GDM1 (cell line): ENCODE measurements at places on chromosomes 5 and 9.

- DNase-seq = no peak
Observed at GRCh38 chr9:36211510-36211909, 20.8 kb downstream of the CLTA start.

- no peak for DNase-seq
Observed at GRCh38 chr5:54476682-54477081, 21.2 kb downstream of the HSPB3 start.

GRCh38 chr5:142059304-142059940 is 46.6 kb upstream of the GNPDA1 start:
- peak; percentile 10 for DNase-seq

DNA sequence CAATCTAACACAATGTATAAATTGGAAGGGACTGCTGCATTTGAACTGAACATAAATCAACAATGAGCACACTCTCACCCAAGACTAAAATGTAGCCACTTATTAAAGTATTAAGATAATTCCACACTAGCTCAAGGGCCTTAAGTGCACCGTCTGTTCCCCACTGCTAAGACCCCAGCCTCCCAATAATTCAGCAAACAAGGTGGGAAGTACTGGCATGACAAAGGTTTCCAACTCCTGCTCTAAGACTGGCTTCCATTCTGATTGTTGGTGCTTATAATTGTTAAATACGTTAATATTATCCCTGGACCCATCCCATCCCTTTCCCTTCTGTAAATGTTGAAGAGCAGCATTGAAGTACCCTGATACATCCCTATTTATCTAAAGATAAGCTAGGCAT is 636.7 kb downstream of the NR2F1-AS1 start:
- DNase-seq = no peak

- no peak for DNase-seq
Observed at GRCh38 chr9:99023231-99023630, 79.5 kb downstream of the COL15A1 start.

GRCh38 chr9:79268806-79269205 is 303.0 kb upstream of the TLE4 start:
- no peak for DNase-seq

DNA sequence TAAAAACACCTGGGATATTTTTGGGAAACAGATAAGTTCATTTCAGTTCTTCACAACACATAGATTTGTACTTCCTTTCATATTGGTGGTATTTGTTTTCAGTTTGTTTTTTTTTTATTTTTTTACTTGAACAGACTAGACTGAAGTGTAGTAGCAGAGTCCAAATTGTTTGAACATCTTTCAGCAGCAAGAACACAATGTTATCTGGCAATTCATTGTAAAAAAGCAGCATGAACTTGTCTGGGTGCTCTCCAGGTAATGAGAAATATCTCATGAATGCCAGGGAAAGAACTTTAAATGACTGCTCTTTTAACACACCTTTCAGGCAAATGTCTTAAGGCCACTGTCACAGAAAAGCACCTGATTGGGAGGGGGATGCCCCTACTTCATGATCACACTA is 113.4 kb downstream of the ARL15 start:
- DNase-seq = no peak

- no peak for DNase-seq
Observed at GRCh38 chr5:107770051-107770450, 99.3 kb upstream of the EFNA5 start.

- no peak for DNase-seq
Observed at GRCh38 chr9:125121146-125121545, 22.2 kb downstream of the SCAI start.

GRCh38 chr9:35552837-35553236 is 52.2 kb upstream of the TESK1 start:
- DNase-seq = no peak

- no peak for DNase-seq
Observed at GRCh38 chr5:38468202-38468673, 88.2 kb downstream of the LIFR start.

DNA sequence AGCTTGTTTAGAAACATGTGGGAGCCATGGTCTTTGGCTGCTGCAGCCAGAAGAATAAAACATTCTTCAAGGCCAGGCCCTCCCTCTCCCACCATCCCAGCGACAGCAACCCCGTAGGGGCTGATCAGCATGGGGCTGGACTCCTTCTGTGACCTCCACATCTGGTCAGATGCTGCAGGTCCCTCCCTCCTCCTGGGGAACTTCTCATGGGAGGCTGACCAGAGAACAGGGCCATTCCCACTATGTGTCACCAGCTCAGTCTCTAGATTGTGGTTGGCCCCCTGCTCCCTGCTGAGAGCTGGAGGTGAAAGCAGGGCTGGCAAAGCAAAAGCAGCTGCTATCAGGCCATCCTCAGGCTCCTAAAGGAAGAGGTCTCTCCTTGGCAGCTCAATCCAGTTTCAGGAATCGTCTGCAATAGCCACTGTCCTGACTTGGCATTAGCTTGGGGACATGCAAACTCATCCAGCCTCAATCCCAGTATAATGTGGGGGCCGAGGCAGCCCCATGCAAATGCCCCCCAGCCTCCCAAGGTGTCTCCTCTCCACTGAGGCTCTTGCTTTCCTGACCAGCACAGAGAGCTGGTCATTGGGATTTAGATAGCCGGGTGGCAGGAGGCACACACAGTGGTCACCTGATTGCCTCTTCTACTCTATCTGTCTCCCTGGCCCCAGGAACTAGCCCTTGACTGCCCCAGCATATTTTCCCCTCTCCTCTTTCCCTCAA is 81.5 kb downstream of the NRG2 start:
- no peak for DNase-seq

- no peak for DNase-seq
Observed at GRCh38 chr5:171143171-171143570, 165.9 kb upstream of the TLX3 start.

DNA sequence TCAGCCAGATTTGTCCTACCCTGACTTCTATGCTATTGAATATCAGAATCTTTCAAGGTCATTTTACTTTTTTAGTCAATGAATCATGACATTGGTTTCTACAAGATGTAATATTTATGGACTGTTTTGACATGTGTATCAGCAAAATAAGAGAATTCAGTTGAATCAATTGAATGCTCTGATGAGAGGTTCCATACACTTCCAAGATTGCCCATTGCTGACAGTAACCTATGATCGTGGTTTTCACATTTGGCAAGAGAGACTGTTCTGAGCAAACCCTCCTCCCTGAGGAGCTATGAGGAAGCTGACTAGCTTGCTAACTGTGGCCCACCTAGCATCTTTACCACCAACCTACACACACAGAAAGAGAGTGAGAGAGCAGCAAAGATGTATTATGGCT is 56.7 kb upstream of the FST start:
- DNase-seq = no peak

DNA sequence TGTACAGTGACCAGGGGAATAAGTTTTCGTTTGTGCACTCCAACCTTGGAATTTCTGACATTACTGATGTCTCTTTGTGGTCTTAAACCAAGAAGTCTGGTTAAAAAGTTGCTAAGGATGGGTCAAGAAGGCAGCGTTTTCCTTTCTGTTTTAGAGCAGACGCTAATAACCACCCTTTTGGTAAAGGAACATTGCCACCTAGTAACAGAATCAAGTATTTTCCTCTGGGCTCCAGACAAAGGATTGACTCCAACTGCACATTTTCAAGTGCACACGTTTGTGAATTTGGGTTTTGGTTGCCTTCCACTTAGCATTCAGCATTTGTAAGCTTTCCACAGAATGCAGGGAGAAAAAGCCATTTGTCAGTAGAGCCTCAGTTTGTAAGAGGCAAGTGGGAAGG is 22.2 kb upstream of the CEP78 start:
- peak; percentile 4 for DNase-seq

GRCh38 chr5:108093186-108093585 is 288.7 kb downstream of the FBXL17 start:
- DNase-seq = no peak

- no peak for DNase-seq
Observed at GRCh38 chr5:180097926-180098325, 26.4 kb upstream of the RNF130 start.

GRCh38 chr5:125575171-125575890 is 828.9 kb upstream of the ZNF608 start:
- DNase-seq = no peak

DNA sequence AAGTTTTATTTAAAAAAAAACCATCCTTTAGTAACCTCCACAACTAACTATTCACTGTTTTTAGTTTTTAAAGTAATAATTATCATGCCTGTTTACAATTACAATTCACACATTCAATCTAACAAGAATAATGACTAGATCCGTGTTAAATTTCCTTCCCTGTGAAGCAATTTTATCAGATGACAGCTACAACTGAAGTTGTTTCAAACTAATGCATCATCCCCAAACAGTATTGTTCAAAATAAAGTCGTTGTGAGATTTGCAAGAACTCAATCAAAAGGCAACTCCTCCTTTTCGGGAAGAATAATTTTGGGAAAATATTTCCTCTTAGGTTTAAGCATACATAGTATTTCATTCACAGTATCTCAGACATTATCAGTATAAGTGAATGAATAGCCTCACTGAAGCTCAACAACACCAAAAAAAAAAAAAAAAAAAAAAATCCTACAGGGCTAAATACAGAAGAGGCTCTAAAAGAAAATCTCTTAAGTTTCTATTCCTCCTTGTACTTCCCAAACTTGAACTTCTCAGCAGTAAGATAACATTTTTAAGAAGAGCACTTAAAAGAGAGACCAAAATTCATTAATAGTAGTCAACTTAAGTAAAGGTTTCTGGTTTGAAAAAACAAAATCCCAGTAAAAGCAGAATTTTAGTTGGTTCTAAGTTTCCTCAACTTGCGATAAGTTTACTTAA is 9.4 kb downstream of the C9orf72 start:
- DNase-seq = no peak

DNA sequence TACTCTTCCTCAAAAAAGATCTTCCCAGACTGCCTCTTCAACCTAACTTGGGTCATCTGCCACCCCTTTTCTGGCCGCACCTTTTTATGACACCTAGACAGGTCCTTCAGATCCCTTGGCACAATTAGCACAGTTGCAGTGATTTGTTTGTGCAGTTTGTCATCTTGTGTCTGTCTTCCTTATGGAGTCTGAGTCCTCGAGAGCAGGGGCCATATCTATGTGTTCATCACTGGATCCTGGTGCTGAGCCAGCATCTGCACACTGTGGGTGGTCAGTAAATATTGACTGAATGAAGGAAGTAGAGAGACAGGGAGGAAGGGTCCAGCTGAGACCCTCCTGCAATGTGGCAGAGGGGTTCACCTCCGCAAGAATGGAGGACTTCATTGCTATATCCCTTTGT is 14.4 kb downstream of the ERGIC1 start:
- no peak for DNase-seq

GRCh38 chr9:111298731-111299598 is 31.1 kb downstream of the OR2K2 start:
- DNase-seq = peak; percentile 27

DNA sequence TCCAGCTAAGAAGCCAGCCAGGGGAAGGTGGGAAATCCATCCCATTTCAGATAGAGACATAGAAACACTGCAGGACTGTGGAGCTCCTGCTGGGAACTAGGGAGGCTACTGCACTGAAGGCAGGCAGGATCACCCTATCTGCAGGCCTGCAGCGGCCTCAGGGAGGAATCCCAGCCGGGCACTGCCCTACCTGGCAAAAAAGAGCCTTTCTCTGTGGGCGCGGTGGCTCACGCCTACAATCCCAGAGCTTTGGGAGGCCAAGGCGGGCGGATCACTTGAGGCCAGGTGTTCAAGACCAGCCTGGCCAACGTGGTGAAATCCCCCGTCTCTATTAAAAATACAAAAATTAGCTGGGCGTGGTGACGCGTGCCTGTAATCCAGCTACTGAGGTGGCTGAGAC is 71.4 kb upstream of the PHYKPL start:
- no peak for DNase-seq

GRCh38 chr9:90189306-90189705 is 453.3 kb downstream of the DIRAS2 start:
- peak; percentile 16 for DNase-seq

DNA sequence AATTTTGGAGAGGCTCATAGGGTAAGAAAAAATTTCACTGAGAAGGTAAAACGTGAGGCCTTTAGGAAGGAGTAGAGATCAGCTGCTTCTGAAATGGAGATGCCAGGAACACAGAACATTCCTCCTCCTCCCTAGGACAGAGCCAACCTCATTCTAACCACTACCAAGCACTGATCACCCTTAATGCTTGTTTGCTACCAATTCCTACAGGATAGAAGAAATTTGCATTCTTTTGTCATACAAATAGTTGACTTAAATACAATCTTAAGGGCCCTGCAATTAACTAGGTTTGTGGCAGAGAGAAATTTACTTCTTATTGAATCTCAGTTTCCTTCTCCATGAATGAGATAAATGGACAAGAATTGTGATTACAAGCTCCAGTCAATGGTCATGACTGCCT is 780.2 kb upstream of the WWC1 start:
- no peak for DNase-seq

- DNase-seq = no peak
Observed at GRCh38 chr5:147454996-147455677, 54.7 kb downstream of the DPYSL3 start.

DNA sequence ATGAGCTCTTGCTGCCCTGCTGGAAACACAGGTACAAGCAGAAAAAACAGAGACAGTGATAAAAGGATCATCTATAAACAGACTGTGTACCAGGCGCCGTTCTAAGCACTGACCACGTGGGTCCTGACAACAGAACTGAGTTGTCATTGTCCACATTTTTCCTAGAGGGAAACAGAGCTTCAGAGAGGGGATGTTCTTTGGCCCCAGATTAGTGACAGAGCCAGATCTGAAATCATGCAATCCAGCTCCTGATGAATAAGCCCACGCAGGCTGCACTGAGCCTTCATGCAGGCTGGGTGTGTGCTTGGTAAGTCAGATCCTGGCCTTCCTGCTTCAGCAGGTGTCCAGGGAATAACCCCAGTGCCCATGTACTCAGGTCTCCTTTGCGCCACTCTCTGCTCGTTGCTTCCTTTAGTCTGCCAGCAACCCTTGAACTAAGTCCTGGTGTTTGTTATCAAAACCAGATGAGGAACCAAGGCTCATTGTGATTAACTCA is 22.8 kb upstream of the TCF7 start:
- no peak for DNase-seq

GRCh38 chr5:55538661-55539060 is 3.9 kb upstream of the PLPP1 start:
- no peak for DNase-seq

DNA sequence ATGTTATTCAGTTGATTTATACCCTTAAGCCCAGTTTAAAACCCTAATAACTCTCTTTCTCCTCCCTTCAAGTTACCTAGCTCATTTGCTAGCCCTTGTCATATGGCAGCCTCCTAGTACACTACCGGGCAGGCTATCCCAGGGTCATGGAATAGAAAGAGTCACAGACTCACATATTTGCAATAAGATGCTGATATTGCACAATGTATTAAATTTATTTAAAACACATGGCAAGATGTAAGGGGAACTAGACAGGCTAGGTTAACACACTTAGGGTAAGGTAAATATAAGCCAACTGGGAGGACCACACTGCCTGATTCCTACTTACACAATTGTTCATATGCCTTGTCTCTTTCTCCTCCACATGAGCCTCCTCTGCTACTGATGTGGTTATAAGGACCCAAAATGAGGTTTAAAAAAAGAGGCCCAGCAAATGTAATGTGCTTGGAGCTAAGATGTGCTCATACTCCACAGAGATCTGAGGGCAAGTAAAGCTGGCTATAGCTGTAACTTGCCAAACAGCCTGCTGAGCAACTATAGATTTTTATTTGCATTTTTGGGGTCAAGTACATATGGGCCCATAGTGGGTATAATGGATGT is 130.0 kb downstream of the ENC1 start:
- DNase-seq = no peak

GRCh38 chr9:127107171-127107928 is 15.1 kb downstream of the ANGPTL2 start:
- no peak for DNase-seq
